ENCODE measurements at places on chromosomes 6 and 20.

DNA sequence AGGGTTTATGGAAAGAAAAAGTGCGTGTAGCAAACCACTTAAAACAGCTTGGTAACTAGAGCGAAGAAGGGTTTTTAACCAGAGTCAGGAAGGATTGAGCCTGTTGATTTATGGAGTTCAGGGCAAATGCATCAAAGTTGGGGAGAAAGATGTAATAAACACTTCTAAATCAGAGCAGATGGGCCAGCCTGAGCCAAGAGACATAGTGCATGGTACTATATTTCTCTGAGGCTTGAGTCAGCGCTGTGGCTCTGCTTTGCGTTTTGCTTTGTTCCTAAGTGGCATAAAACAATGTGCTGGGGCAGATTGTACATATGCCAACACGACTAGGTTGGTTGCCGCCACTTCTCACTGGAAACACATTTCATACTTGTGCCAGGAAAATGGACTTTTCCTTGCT lies 111.3 kb downstream of the BCKDHB start:
- DNase-seq = no peak

DNA sequence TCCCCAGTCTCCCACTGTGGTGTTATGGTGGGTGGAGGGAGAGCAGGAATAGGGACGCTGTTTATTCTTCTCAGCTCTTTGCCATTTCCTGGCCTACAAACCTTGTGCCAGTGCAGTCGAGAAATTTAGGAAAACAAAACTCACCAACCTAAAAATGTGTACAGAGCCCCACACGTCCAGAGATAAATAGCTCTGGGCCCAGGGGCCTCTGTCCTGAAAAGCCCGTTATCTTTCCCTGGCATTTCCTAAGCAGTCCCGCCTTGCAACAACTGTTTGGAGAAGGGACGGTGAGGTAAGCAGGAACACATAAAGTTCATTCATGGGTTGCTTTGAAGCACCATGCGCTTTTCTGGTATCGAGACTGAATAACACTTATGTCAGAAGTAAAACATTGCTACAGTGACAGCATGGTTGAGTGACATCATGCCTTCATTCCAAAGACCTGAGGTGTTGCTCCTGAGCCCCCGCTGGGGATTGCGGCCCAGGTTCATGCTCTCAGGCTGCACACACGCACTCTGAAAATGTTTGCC lies 80.1 kb upstream of the NXT1 start:
- peak; percentile 40 for DNase-seq

DNA sequence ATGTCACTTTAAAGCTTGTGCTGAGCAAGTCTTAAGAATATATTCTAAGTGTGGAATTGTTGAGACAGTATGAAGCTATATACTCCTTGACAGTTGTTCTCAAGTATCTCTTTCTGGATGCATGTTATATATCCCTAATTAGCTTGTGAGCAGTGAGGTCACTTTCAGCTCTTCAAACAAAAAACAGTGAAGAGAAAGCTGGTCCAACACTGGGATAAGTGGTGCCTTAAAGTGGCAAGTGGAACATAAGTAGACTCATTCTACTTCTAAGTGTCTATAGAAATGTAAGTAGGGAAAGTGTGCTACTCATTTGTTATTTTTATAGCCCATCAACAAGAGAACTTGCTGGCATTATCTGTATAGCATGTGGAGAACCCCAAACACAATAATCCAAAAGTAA lies 133.1 kb upstream of the BACH2 start:
- no peak for DNase-seq

GRCh38 chr6:160042014-160042773 lies 73.3 kb downstream of the IGF2R start:
- no peak for DNase-seq

GRCh38 chr6:130716466-130716865 lies 110.7 kb upstream of the SMLR1 start:
- no peak for DNase-seq

DNA sequence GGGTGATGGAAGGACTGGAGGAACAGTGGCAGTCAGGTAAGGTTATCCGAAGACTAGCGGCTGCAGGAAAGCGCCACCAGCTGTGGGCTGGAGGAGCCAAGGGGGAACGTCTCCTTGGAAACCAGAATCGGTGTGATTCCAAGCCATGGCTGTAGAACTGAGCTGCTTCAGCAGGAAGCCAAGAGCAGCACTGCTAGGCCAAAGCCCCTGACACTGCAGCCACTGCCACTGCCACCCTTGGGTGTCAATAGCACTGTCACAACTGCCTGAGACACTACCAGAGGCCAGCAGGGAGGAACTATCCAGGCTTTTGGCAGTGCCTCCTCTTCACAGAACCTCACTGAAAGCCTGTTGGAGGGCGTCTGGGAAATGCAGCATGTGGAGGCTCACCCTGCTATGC lies 289.6 kb upstream of the SUPT3H start:
- DNase-seq = no peak

DNA sequence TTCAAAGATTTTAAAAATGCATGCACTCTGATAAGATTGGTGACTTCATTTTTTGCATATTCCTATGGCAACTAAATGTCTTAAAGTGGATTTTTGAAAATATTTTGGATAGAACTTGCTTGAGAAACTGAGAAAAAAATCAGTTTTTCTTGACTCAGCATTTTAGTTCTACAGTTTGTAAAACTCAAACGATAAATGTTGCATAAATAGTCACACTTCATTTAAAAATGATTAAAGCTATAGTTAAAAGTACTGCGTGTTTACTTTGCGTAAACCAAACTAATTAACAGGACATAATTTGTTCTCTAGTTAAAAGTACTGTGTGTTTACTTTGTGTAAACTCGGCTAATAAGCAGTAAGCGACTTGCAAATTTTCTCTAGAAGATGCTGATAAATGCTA lies 28.3 kb upstream of the MEI4 start:
- no peak for DNase-seq

DNA sequence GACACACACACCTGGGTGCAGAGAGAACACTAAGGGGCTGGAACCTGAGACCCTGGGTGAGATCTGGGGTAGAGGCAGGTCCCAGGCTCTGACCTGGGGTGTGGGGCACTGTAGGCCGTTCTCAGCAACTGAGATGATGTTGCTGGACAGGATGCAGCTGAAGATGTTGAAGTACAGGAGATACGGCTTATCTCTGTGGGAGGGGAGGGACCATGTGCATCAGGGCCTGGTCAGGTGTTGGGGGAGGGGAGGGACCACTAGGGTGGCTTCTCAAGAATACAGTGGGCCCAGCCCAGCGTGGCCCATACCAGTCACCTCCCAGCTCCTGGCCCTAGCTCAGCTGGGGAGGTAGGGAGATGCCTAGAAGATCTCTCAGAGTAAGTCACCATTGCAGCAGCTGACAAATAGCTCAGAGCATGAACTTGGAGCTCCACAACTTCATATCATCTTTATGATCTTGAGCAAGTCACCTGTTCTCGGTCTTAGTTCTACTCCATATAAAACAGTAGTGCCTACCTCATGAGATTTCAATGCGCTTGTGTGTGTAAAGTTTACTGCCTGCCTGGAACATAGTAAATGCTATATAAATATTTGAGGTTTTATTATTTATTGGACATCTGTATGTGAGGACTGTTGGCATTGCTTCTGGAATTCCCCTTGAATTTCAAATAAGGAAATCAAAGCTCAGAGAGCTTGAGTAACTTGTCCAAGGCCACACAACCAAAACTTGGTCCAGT lies 3.8 kb downstream of the SLC44A4 start:
- no peak for DNase-seq

DNA sequence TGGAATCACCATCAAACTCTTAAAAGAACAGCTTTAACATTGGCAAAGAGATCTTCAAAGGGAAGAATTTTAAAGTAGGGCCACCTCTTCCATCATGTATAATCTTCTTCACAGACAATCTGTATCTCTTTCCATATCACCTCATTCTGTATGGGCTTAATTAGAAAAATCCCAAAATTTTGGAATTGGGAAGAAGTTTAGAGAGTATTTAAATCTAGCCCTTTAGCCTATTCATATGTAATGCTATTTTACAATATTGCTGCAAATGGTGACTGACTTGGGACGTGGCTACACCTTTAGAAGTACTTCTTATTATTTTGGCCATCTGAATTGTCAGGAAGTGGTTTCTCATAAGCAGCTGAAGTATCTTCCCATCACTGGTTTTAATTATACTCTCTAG lies 474.3 kb downstream of the RFPL4B start:
- DNase-seq = no peak

DNA sequence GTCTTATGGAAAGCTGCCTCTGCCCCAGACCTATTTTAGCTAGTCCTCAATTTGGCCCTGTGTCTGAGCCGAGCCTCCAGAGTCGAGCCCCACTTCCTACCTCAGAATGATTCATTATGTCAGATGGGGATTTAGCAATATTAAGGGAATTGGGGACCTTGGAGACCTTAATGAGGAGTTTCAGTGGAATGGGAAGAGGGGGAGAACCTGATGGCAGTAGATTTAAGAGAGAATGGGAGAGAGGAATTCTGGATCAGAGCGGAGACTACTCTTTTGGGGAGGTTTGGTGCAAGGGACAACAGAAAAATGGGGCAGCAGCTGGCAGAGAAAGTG lies 63.5 kb downstream of the EFHC1 start:
- DNase-seq = no peak

DNA sequence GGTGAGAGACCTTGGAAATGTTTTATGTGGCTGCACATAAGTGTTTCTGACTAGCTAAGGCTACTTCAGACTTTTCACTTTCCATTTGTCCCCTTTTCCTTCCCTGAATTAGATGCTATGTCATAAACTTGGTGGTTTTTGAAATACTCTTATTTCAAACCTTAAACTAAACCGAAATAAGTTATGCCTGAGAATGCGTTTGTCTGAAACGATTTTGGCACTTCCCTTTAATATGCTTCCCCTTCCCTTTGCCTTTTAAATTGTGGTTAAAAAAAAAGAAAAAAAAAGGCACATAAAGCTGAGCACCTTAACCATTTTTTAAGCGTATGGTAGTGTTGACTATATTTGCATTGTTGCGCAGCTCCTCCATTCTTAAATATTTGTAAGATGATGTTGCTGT lies 14.3 kb downstream of the ZNF451 start:
- DNase-seq = no peak

GRCh38 chr20:43349841-43350240 lies 107.9 kb upstream of the SRSF6 start:
- DNase-seq = no peak

DNA sequence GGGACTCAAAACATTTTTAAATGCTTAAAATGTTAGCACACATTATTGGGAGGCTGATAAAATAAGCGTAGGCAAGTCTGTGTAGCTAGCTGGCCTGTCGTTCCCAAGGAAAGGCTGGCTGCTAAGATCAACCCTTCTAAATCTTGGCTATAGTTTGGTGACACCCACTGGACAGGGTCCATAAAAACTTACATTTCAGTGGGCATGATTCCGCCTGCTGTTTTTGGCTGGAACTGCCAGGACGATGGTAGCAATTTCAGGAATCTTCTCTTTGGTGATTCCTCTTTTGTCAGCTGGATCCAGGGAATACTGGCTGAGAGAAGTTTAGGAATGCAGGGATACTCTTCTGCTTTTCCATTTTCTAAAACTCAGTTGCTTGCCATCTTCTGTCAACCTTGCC lies 162.2 kb downstream of the NKAIN2 start:
- DNase-seq = peak; percentile 43

- no peak for DNase-seq
These were observed 124.9 kb upstream of the NRN1 start for GRCh38 chr6:6131492-6132109.

DNA sequence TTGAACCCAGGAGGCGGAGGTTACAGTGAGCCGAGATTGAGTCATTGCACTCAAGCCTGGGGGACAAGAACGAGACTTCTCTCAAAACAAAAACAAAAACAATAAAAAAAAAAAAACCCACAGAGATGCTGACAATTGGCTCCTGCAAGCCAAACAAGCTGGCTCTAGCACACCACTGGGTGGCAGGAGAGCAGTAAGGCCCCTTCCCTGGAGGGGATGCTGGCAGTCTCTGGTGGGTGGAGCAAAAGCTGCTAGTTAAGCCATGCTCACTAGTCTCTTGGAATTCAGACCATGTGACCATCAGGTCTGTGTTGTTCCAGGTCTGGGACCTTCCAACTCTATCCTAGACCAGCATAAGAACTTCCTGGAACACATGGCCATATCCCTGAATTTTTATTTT lies 18.9 kb upstream of the DSN1 start:
- DNase-seq = peak; percentile 94

- DNase-seq = peak; percentile 51
These were observed 21.7 kb downstream of the TGM6 start for GRCh38 chr20:2402271-2402980.

- peak; percentile 58 for DNase-seq
These were observed 41.3 kb downstream of the TXLNB start for GRCh38 chr6:139250296-139251044.

GRCh38 chr20:7463290-7463689 lies 477.0 kb downstream of the HAO1 start:
- no peak for DNase-seq

GRCh38 chr6:13488015-13488895 lies 855 bp upstream of the GFOD1 start:
- DNase-seq = peak; percentile 24

DNA sequence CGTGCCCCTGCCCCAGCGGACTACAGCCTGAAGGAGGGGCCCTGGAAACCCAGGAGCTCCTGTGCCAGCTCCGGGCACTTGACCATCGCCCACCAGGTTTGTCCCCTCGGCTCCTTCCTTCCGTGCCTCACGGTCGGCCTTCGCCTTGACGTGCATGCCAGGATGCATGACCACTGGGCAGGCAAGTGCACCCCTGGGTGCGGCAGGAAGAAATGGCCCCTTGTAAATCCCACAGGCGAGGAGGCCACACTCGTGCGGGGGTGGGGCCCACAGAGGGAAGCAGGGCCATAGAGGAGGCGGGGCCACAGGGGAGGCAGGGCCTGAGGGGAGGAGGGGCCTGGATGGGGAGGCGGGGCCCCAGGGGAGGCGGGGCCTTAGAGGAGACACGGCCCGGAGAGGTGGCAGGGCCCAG lies 81.7 kb downstream of the YTHDF1 start:
- no peak for DNase-seq

- no peak for DNase-seq
These were observed 115.9 kb downstream of the COL12A1 start for GRCh38 chr6:75089921-75090320.

GRCh38 chr6:14474816-14475215 lies 357.2 kb downstream of the CD83 start:
- no peak for DNase-seq

DNA sequence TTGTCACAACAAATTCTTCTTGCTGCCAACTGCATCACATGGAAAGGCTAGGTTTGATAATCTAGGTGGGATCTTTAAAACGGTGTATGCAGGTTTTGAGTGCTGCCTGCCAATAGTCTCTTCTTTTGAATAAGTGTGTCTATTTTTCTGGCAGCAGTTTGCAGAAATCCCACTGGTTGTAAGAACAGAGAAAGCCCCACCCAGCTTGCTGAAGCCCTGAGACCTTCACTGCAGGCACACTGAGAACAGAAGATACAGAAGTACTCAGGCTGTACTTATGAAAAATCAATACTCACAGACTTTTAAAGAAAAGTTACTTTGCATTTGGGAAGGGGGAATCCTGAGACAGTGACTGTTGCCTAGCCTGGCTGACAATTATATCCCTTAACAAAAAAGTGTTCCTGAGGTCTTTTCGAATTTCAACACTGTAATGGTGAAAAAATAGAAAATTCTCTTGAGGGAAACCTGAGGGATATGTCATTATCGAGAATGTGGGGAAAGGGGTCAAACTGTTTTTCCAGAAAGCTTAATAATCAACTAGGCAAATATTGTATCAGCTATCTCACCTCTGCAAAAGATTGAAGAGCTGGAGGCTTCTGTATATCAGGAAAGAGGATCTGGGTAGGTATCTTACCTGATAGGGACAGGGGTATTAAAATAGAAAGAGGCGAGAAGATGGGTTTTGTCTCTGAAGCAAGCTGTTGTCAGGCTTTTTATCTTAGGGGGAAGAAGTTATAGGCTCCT lies 199.9 kb downstream of the LRFN2 start:
- DNase-seq = no peak
